ENCODE measurements at places on chromosomes 1 and 21.
A peak's percentile ranks its signal among the peaks of the same experiment; 100 is the strongest.

DNA sequence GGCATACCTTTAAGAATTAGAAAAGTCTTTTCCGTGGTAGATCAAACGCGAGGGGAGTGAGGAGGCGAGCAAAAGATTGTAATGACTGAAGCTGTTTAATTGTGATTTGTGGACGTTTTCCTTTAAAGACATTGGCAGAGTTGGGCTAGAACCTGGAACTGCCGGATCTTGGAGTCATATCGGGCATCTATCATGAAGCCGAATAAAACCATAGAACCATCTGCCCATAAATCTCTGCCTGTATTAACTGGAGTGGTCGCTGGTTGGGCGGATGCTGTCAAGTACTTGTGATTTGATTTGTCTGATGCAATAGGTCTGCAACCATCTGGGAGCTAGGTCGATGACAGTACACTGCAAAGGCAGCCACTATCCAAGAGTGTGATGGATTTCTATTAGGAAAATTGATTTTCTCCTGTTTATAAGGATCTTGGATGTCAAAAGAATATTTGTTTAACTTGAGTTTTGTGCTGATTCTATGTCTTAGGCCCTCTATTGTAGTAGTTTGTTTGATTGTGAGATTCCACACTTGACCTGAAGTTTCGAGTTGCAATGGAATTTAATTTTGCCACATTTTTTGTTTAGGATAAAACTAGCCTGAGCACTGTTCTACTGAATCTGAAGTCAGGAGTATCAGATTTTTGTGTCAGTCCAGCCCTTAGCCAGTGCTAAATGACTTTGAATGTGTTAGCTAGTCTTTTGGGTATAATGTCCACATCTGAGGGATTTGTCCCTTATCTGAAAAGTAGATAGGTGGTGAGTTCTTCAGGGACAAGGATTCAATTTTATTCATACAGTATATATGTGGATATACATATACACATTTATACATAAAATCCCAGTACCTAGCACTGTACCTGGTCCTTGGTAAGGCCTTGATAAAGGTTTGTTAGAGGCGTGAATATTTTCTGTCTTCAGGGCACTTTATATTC, 1.2 kb downstream of the SARS1 start:
- DNase-seq, result no peak

GRCh38 chr1:52479076-52479475, 73.8 kb downstream of the TUT4 start:
- no peak for DNase-seq

- DNase-seq, result no peak
Measured at GRCh38 chr1:185144233-185144632, 12.5 kb downstream of the TRMT1L start.

DNA sequence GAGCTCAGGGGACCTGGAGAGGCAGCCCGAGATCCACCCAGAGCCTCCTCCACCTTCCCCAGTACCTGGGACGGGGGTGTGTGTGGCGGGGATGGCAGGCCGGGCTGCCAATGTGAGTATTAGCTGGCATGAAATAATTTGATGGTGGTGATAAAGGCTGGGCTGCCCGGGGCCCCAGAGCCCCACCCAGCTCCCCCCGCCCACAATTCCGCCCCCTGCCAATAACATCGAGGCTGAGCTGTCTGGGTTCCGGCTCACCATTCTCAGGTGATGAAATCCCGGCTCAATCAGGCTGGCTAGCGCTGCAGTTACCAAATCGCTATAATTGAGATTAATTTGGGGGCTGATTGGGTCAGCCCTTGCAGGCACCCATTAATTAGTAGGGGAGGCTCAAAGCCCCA, 103.8 kb upstream of the CASZ1 start:
- DNase-seq, result no peak

GRCh38 chr1:2982615-2983318, 38.5 kb upstream of the ACTRT2 start:
- DNase-seq, result no peak

- peak; percentile 64 for DNase-seq
Measured at GRCh38 chr1:181424786-181425403, 58.4 kb upstream of the CACNA1E start.

- DNase-seq, result no peak
Measured at GRCh38 chr1:167090314-167090942, at the start of gene GPA33. Gene GPA33, minus strand, starts transcription at chr1:167090377. Its CDS starts 90 bp downstream, at chr1:167090287.

- DNase-seq, result no peak
Measured at GRCh38 chr1:39043513-39043912, 17.4 kb downstream of the NDUFS5 start.

DNA sequence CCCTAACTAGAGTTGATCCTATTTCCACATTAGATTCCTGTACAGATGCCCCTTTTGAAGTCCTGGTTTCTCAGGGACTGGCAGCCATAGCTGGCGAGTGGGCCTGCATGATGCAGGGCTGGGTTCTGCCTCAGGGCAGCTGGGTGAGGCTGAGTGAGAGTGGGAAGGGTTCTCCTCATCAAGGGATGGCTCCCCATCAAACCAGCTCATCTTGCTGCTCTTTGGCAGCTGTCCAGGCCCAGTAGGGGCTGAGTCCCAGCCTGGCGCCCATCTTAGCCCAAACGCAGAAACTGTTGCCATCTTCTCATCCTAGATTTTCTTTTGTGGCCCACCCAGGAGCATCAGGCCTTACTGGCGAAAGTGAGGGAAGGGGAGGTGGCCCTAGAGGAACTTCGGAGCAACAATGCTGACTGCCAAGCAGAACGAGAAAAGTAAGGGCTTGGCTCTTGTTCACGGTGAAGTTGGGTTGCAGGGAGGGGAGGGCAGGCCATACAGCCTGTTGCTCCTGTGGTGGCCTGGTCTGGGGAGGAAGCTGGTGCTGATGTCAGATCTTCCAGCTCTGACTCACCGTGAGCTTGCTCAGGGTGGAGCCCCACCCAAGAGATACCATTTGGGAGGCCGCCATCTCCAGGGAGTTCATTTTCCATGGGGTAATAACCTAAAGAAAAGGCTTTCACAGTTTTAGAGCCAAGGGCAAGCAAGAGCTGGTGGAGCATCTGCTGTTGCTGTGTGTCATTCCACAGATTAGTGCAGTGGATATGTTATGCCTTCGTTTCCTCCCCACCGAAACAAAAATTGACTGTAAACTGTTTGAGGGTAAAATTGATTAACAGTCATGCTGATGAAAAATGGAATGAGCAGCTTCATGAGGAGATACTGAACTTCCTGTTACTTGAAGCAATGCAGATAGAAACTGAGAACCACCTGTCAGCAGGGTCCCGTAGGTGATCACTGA, 34.7 kb downstream of the TUFT1 start:
- DNase-seq, result no peak

GRCh38 chr21:34335316-34335715, 28.5 kb upstream of the KCNE2 start:
- DNase-seq, result no peak

- no peak for DNase-seq
Measured at GRCh38 chr1:39642796-39643195, 3.4 kb upstream of the HEYL start.

- no peak for DNase-seq
Measured at GRCh38 chr1:174815036-174815435, 184.7 kb upstream of the CACYBP start.

- no peak for DNase-seq
Measured at GRCh38 chr1:11648732-11649158, 5.5 kb downstream of the FBXO2 start.

GRCh38 chr1:183632964-183633363, 2.6 kb downstream of the ARPC5 start:
- no peak for DNase-seq

DNA sequence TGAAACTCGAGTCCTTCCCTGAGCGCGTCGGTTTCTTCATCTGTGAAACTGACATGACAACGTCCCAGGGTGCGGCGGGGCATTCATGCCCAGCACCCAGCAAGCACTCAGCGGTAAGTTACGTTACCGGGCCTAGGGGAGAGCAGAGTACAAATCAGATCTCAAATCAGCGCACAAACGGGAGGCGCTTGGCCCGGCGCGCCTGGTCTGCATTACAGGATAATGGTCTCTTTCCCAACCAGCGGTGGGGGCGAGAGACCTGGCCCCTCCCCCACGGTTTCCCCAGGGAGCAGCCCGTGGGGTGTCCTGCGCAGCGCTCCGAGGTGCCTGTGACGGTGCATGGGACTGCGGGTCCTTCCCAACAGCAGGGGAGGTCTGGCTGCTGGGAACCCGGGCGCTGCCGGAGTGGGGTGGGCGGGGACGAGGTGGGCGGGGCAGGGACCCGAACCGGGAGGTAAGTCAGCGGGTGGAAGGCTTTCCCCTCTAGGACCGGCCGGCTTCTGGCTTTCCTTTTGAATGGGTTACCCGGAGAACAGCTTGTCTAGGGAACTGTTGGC, 1.0 kb downstream of the TMEM51 start:
- DNase-seq, result no peak

DNA sequence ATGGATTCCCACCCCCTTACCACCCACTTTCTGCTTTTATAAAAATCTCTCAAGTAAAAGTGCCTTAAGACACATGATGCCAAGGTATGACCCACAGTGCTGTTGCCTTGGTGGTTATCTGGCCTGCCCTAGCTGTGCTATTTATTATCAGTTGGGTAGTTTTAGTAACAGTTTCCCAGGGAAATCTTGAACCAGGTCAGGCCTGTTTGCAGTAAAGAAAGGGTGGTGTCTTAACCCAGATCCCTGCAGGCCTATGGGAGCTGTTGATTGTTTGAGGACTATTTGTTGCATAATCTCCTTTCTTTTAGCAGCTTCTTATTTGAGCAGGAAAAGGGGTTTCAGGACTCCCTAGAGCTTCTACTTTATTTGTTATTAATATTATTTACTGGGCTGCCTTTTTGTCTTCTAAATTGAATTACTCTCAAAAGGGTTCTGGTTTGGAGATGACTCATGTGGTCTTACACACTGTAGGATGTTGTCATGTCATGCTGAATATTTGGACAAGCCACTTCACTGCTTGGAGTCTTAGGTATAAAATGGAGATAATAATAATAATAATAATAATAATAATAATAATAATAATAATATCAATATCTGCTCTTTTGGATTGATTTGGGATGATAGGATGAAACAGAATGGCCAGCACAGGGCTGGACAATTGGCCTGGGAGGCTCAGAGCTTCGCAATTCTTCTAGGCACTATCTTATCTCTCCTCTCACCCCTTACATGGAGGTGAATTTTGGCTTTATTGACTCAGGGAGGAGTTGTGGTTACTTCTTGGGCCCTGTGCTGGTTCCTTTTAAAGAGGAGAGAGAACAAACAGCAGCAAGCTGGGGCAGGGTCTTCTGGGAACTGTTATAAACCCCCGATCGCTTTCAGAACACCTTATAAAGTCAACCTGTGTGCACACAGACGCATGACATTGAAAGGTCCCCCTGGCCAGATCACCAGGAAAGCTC, 252.1 kb downstream of the PRDM2 start:
- DNase-seq, result no peak

DNA sequence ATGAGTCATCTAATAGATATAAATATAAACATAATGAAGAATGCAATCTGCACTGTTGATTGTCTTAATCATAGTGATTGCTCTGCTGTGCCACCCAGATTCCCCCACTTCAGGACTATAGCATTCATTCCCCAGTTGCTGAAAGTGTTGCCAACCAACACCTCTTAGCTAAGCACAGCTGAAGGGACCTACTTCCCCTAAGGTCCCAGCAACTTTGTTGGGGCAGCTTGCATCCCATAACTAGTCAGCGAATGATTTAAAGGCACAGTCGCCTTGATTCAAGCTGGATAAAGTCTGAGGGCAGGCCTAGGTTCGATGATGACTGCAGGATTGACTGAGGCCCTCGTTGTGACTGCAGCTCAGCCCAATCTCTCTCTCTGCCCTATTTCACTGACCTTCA, 14.3 kb upstream of the RGS1 start:
- DNase-seq, result no peak

DNA sequence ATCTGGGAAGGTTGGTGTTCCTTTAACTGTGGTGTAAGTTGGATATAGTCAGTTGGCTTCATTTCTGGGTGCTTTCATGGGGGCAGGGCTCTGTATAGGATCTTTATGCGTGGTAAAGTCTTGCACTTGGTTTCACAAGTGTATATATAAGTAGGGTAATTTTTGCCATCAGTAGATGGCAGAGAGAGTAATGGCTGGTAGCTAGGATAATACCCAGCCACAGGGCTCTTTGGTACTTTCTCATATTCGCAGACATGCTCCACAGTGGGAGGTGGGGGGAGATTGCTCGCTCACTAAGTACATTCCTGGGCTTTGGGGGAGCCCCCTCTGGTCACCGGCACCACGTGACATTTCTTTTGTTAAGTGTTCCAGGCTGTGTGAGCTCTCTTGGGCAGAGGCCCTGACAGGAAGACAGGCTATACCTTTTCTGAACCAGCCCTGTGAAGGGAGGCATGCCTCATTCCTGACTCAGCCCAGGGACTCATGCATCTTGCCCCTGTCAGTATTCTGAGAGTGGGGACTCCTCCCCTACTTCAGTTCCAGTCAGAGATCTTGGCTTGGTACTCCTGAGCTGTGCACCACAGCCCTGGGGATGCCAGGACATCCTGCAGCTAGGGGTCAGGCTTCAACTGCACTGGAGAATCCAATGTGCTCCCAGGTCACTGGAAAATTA, 37.6 kb downstream of the FCRL2 start:
- DNase-seq, result no peak

GRCh38 chr1:155069551-155070157, 6.1 kb downstream of the EFNA4 start:
- no peak for DNase-seq

GRCh38 chr1:111846842-111847241, 91.1 kb downstream of the DDX20 start:
- DNase-seq, result no peak

GRCh38 chr1:31326461-31326860, 29.6 kb downstream of the ZCCHC17 start:
- no peak for DNase-seq

DNA sequence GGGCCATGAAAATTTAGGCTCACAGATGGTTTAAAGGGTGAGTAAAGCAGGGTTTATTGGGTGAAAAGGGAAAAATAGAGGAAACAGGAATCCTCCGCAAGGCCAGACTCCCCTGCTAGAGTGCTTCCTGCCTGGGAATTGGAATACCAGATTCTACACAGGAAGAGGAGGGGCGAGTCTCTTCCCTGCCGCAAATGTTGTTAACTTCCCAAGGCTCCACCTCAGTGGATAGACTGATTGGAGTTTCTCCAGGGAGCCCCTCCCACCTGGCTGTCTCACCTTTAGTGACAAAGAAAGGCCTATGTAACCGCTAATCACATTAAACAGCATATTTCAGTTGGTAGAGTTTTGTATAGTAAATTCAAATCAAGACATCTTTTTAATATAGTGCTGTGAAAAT, 1450.1 kb downstream of the KCNT2 start:
- DNase-seq, result no peak

- no peak for DNase-seq
Measured at GRCh38 chr1:239566074-239566473, 179.7 kb downstream of the CHRM3 start.

DNA sequence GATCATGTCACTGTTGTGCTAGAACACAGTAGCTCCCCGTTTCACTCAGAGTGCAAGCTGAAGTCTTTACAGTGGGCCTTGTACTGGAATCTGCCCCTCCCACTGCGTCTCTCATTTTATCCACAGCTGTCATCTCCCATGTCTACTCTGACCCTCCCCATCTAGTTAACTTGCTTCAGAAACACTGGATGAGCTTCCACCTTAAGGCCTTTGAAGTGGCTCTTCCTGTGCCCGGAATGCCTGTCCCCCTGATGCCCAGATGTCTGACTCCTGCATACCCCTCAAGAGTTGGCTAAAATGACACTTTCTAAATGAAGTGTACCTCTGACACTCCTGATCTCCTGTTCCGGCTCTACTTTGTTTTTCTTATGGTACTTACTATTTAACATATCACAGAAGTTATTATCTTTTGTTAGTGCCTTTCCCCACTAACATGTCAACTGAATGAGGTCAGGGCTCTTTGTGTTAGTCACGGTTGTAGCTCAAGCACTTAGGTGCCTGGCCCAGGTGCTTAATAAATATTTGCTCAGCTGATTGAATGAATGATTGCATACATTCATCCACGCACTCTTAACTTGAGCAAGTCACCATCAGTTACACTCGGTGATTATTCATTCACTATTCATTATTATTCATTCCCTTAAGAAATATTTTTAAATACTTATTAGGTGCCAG, 13.3 kb downstream of the ARV1 start:
- no peak for DNase-seq
